ENCODE measurements at places on chromosomes 16 and 17. TPM values are rescaled to one million over a fixed set of nuclear protein-coding genes. Genes with fewer than 3 reads are reported as not detected.

MYO15B gene
- total RNA-seq, result 11.3 TPM

ZNHIT3 gene
- total RNA-seq, result 38.1 TPM

APOBR gene
- 20.9 TPM for total RNA-seq

MARVELD3 gene
- total RNA-seq, result 0.15 TPM

BHLHA9 gene
- not detected for total RNA-seq

TP53TG3C gene
- not detected for total RNA-seq

NPIPA5 gene
- 19.9 TPM for total RNA-seq

MAF gene
- 279 TPM for total RNA-seq

RAC3 gene
- 7.9 TPM for total RNA-seq

SETD1A gene
- total RNA-seq, result 20.3 TPM

CES5A gene
- not detected for total RNA-seq

KRT9 gene
- not detected for total RNA-seq

CDR2L gene
- total RNA-seq, result 0.63 TPM

CDH1 gene
- 0.18 TPM for total RNA-seq

SULT1A4 gene
- total RNA-seq, result 1.9 TPM

KCNH6 gene
- total RNA-seq, result not detected

CDRT15 gene
- not detected for total RNA-seq

CDH15 gene
- not detected for total RNA-seq

KRTAP17-1 gene
- not detected for total RNA-seq

FNDC8 gene
- total RNA-seq, result not detected

PKMYT1 gene
- total RNA-seq, result 124 TPM

KRT31 gene
- total RNA-seq, result not detected

RNPS1 gene
- 222 TPM for total RNA-seq

All from activated CD4-positive, alpha-beta memory T cell treated with anti-CD3 and anti-CD28 coated beads, Interleukin-2, amount 10 ng/mL, durations not matched to agents 7 days and 5 days (primary cell).